GM20000 (cell line): ENCODE measurements at places on chromosomes 16 and 17.

DNA sequence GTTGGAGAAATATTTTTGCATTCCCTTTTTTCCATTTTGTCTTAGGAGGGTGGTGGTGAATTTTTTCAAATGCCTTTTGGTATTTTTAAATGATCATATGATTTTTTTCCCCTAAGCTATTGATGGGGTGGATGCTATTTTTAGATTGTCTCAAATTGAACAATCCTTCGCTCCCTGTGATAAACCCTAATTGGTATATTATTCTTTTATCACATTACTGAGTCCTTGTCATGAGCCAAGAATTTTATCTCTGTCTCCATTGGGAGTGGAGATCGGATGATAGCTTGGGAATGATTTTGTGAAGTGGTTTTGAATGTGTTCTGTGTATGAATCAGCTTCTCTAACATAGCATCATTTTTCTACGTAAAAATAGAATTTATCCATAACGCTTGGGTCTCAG lies 15.4 kb downstream of the NECAB2 start:
- DNase-seq: no peak

- DNase-seq: peak; percentile 34
Measured at GRCh38 chr16:49282690-49283375, 1.2 kb upstream of the CBLN1 start.

DNA sequence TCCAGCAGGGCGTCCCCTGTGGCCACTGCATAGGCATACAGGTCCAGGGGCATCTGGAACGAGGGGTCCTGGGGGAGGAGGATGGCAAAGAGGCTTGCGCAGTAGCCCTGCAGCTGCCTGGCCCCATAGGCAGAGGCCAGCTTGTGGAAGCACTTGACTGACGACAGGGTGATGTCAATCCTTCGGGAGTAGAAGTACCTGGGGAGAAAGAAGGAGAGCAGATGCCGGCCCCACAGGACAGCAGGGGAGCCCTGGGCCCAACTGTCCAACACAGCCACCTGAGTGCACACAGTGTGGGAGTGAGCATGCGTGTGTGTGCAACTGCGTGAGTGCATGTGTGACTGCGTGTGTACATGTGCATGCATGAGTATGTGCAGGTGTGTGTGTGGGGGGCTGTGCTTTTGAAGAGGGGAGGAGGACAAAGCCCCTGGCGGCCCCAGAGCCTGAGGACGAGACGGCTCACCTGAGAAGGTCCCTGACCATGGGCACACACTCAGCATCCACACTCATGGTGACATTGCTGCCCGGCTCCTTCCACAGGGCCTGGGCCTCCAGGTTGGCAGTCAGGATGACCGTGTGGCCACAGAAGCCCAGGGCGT lies 7.1 kb downstream of the LGALS3BP start:
- DNase-seq: no peak

DNA sequence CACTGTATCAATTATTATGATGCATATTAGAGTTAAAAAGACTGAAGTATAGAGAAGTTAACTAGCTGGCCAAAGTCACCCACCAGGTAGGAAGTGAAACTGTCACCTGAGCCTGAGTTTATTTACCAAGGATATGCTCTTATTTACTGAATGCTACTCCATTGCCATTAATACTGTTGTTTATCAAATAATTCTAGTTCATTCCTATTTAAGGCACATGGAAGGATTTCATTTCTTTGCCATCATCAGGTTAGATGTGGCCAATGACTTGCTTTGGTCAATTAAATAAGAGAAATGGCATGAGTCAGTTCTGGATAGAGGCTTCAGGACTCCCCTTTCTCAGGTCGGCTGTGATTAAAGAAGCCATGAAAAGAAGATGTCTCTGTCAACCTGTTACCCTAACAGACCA lies 169.6 kb downstream of the KCNJ2 start:
- no peak for DNase-seq

DNA sequence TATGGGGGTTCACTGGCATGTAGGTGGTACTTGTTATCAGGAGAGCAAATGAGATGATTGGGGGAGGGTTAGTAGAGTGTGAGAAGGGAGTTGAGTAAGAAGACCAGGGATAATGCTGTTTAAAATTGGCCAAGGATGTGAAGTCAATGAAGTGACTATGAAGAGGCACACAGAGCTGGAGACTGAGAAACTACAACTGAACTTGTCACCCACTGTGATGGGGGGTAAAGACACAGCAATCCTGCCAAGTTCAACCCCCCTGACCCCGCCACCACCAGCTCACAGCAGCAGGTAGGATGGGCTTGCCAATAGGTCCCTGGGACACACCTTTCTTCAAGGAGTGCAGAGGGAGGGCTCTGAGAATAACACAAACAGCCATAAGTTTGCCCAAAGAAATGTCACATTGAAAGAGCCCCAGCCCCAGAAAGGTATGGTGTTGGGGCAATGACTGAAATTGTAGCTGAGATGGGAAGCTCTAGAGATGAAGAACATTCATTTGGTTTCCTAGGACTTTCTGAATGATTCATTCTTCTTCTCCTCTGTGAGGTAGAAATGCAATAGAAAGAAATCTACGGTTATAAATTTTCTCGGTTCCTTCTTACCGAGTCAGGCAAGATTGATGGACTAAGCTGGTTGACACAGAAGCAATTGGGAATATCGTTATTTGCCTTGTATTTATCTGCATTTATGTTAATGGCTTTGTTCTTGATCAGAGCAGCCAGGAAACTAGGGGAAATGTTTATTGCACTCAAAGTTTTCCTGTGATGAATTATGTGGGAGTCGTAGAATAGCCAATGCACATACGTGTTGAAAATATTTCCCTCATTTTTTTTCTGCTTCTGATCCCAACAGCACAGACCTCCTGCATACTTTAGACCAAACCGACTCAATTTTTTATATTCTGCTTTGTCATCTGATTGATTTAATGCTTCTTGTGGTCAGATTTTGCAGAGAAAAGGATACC lies 595.2 kb upstream of the CDH11 start:
- DNase-seq: no peak

DNA sequence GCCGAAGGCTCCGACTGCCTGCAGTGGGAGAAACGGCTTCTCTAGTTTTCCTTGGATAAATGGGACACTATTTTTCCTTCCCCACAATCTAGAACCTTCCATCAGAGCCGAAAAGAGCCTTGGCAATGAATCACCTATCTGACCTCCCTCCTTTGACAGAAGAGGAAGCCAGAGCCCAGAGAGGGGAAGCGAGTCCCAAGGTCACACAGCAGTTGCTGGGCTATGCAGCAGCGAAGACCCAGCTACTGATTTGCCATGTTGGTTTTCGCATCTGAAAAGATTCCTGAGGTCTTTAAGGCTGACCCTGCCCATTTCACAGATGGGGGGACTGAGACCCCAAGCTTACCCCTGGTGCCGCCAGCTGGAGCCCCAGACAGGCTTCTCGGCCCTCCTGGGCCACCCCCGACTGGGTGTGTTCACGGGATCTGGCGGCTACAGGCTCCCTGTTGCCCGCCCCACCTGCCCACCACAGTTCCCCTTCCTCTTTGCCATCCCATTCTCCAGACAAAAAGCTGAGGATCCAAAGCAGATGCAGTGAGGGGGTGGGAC lies 45.9 kb downstream of the RAI1 start:
- no peak for DNase-seq

- DNase-seq: no peak
Measured at GRCh38 chr17:12478311-12478710, 187.4 kb upstream of the MYOCD start.

GRCh38 chr17:56948491-56948890 lies 12.4 kb downstream of the COIL start:
- DNase-seq: no peak

- DNase-seq: no peak
Measured at GRCh38 chr16:89643769-89644300, 13.7 kb downstream of the CHMP1A start.

GRCh38 chr17:8159459-8160223 lies 3.1 kb downstream of the VAMP2 start:
- no peak for DNase-seq
